ENCODE measurements at places on chromosomes 5 and 9.

- DNase-seq, result peak; percentile 88
Observed at GRCh38 chr9:99105152-99106043, 485 bp downstream of the TGFBR1 start.

DNA sequence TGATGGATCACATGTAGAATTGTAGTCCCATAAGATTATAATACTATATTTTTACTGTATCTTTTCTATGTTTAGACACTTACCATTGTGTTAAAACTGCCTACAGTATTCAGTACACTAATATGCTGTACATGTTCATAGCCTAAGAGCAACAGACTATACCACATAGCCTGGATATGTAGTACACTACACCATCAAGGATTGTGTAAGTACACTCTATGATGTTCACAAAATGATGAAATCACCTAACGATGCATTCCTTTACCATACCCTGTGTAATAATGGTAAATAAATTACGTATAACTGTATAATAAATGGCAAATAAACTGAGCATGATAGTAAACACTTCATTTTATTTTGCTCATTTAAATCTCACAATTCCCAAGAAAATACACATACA, 60.3 kb downstream of the RICTOR start:
- no peak for DNase-seq

DNA sequence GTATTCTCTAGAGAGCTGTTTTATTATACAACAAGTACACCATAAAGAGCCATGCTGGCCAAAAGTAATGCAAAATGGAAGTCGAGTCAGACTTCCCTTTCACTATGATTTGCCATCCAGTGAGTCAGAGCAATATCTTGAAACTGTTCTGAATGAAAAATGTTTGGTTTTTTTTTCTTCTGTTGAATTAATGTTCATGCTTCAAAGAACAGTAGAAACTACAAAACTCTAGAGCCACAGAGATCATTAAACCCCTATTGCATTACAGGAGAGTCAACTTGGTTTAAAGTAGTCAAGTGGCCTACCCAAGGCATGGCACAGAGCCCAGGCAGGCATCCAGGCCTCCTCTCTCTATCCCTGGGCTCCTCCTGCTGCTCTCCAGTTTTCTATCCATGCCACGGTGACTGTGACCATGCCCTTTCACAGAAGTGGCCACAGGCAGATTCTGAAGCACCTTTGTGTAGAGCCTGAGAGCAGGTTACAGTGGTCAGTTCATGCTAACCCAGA, 358.9 kb downstream of the DEPDC1B start:
- DNase-seq, result no peak

DNA sequence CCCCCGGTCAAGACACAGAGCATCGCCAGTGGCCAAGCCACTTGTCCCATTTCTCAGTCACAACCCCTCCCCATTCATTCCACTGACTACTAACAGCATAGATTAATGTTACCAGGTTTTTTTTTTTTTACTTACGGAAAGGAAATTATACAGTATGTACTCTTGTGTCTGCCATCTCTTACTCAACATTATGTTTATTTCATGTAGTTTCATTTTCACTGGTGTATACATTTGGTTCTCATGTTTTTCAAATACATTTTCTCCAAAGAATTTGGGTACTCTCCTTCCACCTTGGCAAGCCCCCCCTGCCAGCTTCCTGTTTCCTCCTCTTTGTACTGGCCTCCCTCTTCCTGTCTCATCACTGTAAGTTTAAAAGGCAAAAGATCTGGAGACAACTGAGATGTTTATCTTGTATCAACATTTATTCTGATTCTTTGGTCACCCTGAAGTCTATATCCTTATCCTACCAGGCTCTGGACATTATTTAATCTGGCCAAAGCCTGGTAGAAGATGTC, 207.3 kb downstream of the SAXO1 start:
- no peak for DNase-seq

DNA sequence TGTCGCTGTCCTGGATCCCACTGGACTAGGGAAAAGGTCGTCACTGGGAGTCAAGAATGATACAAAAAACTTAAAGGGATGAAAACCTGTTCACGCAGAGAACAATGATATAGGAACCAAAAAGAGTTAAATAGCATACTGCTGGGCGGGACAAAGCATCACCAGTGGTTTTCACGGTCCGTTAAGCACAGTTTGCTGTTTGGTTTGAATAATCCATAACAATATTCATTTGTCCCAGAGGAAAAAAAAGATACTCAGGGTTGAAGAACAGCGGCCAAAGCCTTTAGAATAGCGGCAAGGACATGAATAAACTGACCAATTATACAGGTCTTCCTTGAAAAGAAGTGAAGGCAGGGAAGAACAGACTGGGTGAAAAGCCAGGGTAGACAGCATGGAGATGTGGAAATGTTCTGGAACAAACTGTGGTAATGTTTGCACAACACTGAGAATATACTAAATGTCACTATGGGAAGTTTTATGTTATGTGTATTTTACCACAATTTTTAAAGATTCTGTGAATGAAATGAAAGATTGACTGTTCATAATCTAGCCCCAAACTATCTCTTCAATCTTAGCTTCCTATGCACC, 60.8 kb downstream of the MTMR12 start:
- DNase-seq, result no peak

- DNase-seq, result no peak
Observed at GRCh38 chr5:154276261-154276972, 85.9 kb downstream of the GALNT10 start.
